ENCODE measurements at places on chromosomes 5 and 9. TPM values are rescaled to one million over a fixed set of nuclear protein-coding genes. Genes with fewer than 3 reads are reported as not detected.

GDA gene
- total RNA-seq = 36.0 TPM

JMY gene
- 46.0 TPM for total RNA-seq

STK32A gene
- 7.8 TPM for total RNA-seq

ALDH1A1 gene
- total RNA-seq = 0.31 TPM

FRMD3 gene
- total RNA-seq = 38.2 TPM

TSLP gene
- not detected for total RNA-seq

MCTP1 gene
- total RNA-seq = 112 TPM

C5orf58 gene
- total RNA-seq = not detected

CAVIN4 gene
- 20.7 TPM for total RNA-seq

SLC22A5 gene
- total RNA-seq = 13.5 TPM

All from parietal lobe (tissue), 2 donors.